G401 (cell line): ENCODE measurements at places on chromosomes 12 and 14. TPM values are rescaled to one million over a fixed set of nuclear protein-coding genes. Genes with fewer than 3 reads are reported as not detected.

Gene ERBB3
- total RNA-seq: 4.3 and 17.4 TPM in 2 replicates

Gene KLRD1
- total RNA-seq: not detected in 2 replicates

Gene NAA30
- 25.4 and 32.3 TPM in 2 replicates for total RNA-seq

Gene TAS2R8
- 1.6 TPM in 1 of 2 replicates, not detected in the other for total RNA-seq

Gene CISTR
- total RNA-seq: not detected in 2 replicates

Gene MAGOHB
- total RNA-seq: 28.7 and 31.3 TPM in 2 replicates

Gene TCL1B
- not detected in 2 replicates for total RNA-seq

Gene BIN2
- not detected in 2 replicates for total RNA-seq

Gene LYZ
- not detected in 2 replicates for total RNA-seq

Gene PLBD1
- not detected in 2 replicates for total RNA-seq

Gene LGMN
- total RNA-seq: 51.2 and 80.3 TPM in 2 replicates

DNA sequence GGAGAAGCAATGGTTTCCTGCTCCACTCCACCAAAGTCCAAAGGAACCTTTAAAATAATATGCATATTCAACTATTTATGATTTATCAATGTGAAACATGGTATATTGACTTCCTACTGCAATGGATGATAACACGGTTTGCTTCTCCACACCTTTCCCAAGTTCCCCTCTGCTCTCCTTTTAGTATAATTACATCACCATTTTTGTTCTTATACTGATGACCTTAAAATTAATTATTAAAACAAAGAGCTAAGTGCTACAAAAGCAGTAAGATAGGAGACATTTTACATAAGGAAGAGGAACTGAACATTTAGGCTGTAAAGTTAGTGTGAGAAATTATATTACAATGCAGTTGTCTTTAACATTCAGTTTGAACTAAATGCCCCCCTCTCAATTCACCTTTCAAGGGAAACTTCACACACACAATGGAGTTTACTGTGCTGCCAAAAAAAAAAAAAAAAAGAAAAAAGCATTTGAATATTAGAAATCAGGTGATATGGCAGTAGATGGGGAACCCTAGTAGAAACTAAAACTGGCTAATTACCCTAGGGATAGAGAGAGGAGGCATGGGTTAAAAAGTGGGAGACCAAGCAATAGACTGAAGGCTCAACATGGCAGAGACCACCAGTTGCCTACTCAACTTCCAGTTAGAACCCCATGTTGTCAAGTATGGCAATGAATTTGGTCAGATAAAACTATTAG lies 37.1 kb upstream of the STK38L start:
- DNase-seq: no peak

- peak; percentile 60 for DNase-seq
Observed at GRCh38 chr14:100424504-100425428, 101.6 kb downstream of the SLC25A47 start.

DNA sequence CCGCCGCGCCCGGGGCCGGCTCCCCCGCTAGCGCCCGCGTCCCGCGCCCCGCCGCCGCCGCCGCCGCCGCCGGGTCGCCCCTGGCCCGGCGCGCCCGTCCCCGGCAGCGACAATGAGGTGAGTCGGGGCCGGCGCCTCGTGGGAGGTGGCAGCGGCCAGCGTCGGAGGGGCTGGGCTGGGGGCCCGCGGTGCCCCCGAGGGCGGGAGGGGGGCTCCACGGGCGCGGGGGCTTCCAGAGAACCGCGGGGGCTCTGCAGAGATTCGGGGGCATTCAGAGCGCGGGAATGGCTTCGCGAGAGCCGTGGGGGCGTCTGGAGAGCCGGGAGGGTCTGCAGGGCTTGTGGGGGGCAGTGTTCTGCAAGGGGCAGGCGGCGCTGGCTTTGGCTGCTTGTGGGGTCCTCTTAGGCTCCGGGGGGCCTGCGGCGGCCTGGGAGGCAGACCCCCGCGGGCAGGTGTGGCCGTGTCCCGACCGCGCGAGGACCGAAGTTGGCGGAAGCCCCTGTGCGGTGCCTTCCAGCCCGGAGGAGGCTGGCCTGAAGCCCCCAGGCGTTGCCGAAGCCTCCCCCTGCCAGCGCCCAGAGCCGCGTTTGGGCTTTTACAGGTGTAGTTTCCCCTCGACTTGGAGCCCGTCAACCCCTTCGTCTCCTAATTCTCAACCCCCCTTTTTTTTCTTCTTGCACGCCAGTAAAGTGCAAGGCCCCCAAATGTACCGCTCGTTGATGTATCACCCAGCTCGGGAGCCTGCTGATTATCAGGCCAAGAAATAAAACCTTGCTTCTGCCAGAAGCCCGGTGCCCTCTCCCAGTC lies 93.1 kb upstream of the EVL start:
- DNase-seq: peak; percentile 62

GRCh38 chr14:65098586-65098985 lies 3.7 kb downstream of the MAX start:
- DNase-seq: no peak

DNA sequence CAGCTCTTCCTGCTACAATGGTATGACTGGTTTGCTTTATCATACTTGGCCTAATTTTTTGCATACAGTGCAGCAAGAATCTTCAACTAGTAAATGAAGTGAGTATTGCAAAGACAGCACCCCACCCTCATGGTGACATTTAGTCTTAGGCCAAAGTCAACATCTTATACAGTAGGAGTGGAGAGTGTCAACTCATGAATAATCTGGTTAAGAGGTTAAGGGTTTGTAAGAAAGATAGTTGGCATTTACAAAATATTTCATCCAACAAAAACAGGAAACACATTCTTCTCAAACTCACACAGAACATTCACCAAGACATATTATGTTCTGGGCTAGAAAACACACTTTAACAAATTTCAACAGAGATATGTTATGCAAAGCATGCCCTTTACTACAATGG lies 2.2 kb upstream of the OAS1 start:
- no peak for DNase-seq

GRCh38 chr12:96040305-96041133 lies 5.1 kb upstream of the LTA4H start:
- no peak for DNase-seq

GRCh38 chr14:91752961-91753360 lies 21.1 kb upstream of the CATSPERB start:
- DNase-seq: no peak

- no peak for DNase-seq
Observed at GRCh38 chr14:70731447-70732239, 77.7 kb downstream of the MAP3K9 start.

DNA sequence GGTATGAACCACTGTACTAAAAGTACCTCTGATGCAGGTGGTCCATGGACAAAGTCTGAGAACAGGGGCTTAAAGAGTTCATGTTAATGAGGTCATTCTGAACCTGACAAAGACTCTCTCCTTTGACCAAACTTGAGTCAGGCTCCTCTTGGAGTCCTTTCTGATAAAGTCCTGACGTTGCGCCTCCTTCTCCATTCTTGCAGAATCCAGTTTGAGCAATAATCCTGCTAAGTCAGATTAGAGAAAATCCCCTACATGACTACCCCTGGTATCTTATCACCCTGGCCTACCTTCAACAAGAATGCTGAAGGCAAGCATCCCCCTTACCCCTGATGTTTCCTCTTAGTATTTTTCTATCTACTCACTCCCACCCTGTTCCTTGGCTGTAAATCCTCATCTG lies 46.0 kb upstream of the ISM2 start:
- no peak for DNase-seq

DNA sequence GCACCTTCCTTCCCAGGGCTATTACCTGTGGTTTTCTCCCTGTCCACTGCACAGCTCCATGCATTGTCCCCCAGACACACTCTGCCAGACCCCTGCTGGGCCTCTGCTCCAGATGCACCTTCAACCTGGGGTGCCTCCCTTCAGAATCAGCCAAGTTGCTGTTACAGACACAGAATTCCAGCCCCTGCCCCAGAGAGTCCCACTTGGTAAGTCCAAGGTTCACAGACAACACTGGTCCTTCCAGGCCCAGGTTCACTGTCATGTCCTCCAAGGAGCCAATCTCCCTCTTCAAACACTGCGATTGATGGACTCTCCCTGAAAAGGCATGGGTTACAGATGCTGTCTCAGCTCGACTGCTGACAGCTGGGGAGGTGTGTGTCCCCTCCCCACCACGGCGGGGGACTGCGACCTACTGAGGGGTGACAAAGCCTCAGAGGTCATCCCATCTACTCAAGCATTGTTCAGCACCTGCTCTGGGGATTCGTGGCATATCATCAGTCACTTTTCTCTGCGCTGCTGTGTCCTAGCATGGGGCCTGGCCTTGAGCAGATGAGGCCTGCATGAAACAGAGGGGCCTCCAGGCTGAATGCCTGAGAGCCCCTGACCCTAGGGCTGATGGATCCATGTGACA lies 24.3 kb downstream of the CALM1 start:
- no peak for DNase-seq

- no peak for DNase-seq
Observed at GRCh38 chr14:55399852-55400251, 11.8 kb downstream of the ATG14 start.

- no peak for DNase-seq
Observed at GRCh38 chr12:16504200-16504599, 101.8 kb downstream of the LMO3 start.

GRCh38 chr12:108732489-108733229 lies 1.3 kb upstream of the CORO1C start:
- DNase-seq: peak; percentile 23

GRCh38 chr14:34179727-34180126 lies 228.9 kb upstream of the EGLN3 start:
- DNase-seq: no peak

DNA sequence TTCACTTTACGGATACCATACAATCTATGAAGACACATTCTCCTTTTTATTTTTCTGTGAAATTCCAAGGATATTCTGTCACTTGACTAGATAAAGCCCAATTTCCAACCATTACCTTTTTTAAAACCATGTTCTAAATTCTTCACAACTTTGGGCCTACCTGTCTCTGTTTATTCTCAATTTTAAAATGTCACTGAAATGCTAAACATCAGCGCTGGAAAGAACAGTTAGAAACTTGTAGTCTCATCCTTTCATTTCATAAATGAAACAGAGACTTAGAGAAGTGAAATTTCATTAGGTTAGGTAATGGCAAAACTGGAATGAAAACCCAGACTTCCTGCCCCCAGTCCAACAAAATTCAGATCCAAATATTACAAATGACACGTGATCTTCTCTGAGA lies 396.2 kb downstream of the CCDC91 start:
- no peak for DNase-seq

- peak; percentile 85 for DNase-seq
Observed at GRCh38 chr12:57754411-57755193, at the start of gene MARCHF9. Gene MARCHF9 (plus strand): TSS chr12:57755103. CDS start chr12:57755529, 426 bp downstream.

- no peak for DNase-seq
Observed at GRCh38 chr14:38129705-38130104, 78.0 kb upstream of the SSTR1 start.

- no peak for DNase-seq
Observed at GRCh38 chr14:54317391-54317790, 79.4 kb upstream of the CDKN3 start.

DNA sequence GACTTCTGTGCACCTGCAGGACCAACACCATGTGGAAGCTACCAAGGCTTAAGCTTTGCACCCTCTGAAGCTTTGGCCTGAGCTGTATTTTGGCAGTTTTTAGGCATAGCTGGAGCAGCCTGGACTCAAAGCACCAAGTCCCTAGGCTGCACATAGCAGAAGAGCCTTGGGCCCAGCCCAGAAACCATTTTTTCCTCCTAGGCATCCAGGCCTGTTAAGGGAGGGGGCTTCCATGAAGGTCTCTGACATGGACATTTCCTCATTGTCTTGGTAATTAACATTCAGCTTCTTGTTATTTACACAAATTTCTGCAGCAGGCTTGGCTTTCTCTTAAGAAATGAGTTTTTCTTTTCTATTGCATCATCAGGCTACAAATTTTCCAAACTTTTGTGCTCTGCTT lies 475.8 kb upstream of the FLRT2 start:
- DNase-seq: no peak

GRCh38 chr12:47102845-47103651 lies 23.3 kb upstream of the AMIGO2 start:
- peak; percentile 42 for DNase-seq

DNA sequence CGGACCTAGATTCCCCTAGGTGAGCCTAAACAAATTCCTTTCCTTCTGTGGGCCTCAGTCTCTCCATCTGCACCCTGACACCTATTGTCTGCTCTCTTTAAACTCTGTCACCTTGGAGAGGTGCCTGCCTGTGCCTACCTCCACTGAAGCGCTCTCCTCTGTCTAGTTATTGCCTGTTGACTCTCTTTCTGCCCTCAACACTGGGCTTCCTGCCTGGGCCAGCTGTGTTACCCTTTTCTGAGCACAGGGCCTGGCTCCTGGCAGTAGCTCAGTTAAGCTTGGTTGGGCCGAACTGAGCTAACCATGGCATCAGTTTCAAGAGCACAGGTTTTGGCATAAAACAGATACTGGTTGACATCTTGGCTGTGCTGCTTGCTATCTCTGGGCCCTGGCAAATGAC lies 43.5 kb downstream of the PRMT8 start:
- DNase-seq: no peak

DNA sequence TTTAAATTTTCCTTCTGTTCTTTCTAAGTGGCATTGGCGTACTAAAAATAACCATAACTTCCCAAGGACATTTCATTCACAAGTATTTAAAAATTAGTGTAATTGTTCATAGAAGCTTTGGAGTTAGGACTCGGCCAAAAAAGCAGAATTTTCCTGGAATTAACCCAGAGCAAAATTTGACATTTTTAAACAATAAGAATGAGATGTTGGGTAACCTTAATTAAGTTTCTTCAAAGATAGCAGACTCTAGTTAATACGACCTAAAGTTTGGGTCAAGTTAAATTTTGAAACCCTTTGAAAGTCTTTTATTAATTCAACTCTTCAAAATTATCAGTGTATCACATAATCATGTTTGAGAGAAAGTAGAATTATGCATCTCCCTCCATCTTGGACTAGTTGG lies 118.3 kb downstream of the AKAP6 start:
- no peak for DNase-seq

DNA sequence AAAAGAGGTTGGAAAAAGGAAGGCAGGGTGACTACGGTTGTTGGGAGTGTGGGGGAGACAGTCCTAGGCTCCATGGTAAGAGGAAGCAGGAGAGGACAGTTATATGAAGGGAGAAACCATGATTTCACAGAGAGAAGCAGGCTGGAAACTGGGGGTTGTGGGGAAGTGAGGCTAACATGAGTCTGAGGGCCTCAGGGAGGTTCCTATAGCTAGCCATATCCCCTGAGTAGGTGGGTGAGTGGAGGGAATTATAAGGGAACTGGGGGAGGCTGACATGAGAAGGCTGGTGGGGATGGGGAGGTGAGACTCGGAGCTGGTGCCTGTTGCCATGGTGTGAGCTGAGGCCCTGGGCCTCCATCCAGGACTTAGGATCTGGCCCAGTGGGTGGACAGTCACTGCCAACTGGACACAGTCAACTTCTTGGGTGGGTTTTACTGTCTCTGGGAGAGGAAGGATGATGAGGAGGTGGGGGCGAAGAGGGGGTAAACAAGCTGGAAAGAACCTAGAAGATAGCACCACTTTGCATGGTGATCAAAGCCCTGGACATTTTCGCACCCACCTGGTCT lies 1.4 kb downstream of the RNASE13 start:
- DNase-seq: no peak

GRCh38 chr12:70367258-70368141 lies 1.4 kb downstream of the KCNMB4 start:
- DNase-seq: peak; percentile 55

- DNase-seq: no peak
Observed at GRCh38 chr12:67475725-67476124, 172.8 kb upstream of the DYRK2 start.
